ENCODE measurements at places on chromosomes 5 and 9. TPM values are rescaled to one million over a fixed set of nuclear protein-coding genes. Genes with fewer than 3 reads are reported as not detected.

The ARL10 gene
- total RNA-seq, result 5.2 TPM

The FABP6 gene
- total RNA-seq, result not detected

The TMEFF1 gene
- total RNA-seq, result 0.54 TPM

DNA sequence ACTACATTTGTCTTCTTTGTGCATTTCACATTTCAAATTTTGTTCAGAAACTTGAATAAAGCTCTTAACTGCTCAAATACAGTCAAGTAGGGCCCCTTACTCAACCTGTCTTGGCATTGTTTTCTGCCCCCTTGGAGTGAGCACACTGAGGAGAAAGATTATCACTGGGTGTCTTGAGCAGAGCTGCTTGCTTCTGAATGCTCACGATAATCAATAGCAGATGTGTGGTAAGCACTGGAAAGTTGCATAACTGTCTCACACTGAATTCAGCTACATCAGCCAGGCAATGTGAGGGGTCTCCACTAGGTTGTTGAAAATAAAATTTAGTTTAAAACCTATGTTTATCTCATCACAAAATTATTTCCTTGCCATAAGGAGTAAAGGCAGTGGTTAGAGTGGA, 7.8 kb upstream of the TNFAIP8 start:
- no peak for DNase-seq

DNA sequence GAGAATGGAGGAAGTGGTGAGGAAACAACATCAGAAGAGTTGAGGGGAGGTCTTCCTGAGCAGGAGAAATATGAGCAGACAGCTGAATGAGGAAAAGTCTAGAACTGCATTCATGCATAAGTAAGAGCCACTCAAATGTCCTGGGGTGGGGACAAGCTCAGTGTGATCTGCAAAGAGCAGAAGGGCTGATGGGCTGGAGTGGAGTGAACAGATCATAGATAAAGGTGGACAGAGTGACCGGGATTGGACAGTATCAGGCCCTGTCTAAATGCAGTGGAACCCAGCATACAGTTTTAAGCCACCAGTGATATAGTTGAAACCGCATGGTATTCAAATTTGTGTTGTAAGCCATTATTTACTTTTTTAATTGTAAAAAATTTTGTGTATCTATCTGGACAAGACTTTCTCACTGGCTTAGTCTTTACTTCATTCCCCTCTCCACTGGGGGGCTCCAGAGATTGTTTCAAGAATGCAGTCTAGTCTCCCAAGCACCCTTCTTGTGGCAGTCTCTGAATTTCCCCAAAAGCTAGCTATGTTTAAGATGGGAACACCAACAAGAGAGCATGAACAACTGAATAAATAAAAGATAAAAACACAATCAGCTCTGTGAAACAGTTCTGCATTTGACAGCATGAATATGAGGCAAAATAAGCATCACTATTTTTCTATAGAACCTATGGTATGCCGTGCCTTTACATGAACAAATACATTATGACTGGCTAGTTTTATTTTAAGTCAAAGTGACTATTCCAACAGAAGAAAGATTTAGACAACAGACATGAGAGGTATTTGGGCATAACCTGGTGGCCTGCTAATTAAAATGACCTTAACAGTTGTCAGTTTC, 10.7 kb upstream of the STK32A start:
- peak; percentile 16 for DNase-seq

The BSPRY gene
- total RNA-seq, result 0.04 TPM

GRCh38 chr9:91937056-91937455, 13.0 kb downstream of the ROR2 start:
- DNase-seq, result no peak

GRCh38 chr5:138488481-138488945, 23.2 kb downstream of the EGR1 start:
- no peak for DNase-seq

DNA sequence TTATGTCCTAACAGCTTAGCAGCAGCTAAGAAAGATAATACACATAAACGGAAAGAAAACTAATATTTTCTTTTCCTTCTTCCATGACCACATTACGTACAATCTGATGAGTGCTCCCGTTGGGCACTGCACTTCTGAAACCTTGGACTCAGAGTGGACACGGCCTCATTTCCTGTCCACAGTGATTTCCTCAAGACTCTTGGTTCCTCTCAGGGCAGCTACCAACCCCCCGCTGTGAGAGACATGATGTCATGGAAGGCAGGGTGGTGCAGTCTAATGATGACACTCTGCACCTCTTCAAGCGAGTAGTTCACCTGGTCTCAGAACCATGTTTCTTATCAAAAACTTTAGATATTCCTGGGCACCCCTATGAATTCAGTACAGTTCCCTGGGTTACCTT, 68.7 kb upstream of the CTSL start:
- DNase-seq, result no peak

The PCDHGA6 gene
- total RNA-seq, result 0.04 TPM

GRCh38 chr5:76513476-76513875, 109.7 kb downstream of the F2RL2 start:
- DNase-seq, result no peak

The PRLR gene
- total RNA-seq, result 0.07 TPM

DNA sequence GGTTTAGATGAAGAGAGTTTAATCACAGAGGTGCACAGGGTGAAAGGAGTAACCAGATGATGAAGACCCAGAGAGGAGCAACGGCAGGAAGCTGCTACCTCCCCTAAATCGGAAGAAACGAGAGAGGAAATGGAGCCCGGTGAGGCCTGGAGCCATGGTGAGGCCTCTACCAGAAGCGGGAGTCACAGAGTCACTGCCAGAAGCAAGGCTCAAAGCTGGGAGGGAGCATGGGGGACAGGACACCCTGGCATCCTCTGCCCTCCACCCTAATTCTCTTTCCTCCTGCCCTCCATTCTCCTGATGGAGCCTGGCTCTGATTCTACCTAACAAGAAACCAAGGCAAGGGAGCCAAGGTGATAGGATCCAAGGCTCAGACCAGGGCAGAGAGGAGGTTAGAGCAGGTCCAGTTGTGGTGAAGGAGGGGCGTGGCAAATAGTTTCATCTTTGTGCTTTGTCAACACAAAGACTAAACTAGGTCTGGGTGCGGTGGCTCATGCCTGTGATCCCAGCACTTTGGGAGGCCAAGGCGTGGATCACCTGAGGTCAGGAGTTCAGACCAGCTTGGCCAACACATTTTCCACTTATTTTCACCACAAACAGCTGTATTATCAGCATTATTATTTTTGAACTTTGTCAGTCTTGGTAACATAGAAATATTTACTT, 134.4 kb upstream of the RAI14 start:
- DNase-seq, result no peak

- peak; percentile 85 for DNase-seq
Observed at GRCh38 chr5:132444841-132445639, 45.5 kb downstream of the IRF1 start.

GRCh38 chr5:14057289-14057688, 85.9 kb upstream of the TRIO start:
- no peak for DNase-seq

GRCh38 chr9:83238871-83239640, 176.1 kb upstream of the RASEF start:
- no peak for DNase-seq

The SLC6A3 gene
- not detected for total RNA-seq

GRCh38 chr5:121273833-121274433, 577.7 kb upstream of the FTMT start:
- DNase-seq, result peak; percentile 9

The CKMT2 gene
- total RNA-seq, result not detected

DNA sequence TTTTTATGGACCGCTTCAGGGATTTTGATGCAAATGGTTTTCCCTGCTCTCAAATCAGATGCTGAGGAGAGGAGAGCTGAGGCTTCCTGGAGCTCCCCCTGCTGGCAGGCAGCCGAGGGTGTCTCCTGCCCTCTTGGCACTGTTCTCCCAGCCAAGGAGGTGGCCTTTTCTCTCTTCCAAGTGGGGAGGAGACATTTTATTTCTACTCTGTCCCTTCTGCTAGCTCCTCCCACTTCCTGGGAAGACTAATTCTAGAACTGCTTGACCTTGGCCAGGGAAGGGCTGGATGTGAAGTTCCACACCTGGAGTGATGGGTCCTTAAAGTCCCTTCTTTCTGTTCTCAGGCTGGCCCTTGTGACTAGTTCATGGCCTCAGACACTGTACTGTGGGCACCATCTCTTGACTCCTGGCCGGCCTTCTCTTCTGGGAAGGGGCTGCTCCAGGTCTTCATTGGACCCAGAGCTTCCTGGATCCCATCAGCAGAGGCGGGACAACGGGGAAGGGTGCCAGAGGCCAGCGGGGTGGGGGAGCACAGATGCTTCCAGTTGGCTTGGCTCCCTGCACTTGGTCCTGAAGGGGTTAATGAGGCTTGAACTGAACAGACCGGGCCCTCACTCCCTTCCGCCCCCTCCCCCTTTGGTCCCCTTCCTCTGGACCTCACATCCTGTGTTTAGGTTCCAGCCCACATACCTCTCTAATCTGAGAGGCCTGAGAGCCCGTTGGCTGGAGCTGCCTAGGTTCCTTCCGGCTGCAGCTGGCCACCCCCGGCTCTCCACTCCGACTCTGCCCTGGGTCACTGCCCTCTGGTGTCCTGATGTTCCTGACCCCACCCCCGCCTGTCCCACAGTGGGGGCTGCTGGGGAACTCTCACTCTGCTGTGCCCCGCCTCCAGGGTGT, 32.1 kb downstream of the PTPA start:
- DNase-seq, result peak; percentile 29

DNA sequence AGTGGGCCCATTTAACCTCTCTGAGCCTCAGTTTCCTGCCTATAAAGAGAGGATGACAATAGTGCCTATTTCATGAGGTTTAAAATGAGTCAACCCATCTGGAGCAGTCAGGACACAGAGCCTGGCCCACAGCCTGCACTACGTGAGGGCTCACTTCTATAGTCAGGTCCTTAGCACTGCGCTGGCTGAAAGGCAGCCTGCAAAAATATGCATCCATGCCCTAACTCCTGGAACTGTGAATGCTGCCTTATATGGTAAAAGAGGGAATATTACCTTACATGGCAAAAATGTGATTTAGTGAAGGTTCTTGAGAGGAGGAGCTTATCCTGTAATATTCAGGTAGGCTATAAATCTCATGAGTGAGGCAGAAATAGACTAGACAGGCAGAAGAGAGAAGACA, 98.5 kb downstream of the GABBR2 start:
- no peak for DNase-seq

- DNase-seq, result no peak
Observed at GRCh38 chr9:131736431-131736830, 3.4 kb downstream of the RAPGEF1 start.

The TMEM267 gene
- 10.8 TPM for total RNA-seq

DNA sequence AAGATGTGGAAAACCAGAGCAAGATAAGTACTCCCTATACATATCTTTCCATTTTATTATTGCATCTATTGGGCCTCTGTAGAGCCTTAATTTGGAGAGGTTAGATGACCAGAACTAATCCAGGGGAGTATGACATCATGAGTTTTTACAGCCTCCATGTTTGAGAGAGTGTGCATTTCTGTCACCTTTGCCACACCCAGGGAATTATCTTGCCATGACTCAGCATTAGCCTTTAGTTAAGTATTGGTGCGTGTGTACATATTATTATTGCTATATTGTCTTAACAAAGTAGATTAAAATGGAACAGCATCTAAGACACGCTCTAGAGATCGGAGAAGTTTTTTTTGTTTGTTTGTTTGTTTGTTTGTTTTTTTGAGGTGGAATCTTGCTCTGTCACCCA, 27.6 kb downstream of the DIMT1 start:
- peak; percentile 42 for DNase-seq

- no peak for DNase-seq
Observed at GRCh38 chr9:137522746-137523455, 27.3 kb downstream of the PNPLA7 start.

DNA sequence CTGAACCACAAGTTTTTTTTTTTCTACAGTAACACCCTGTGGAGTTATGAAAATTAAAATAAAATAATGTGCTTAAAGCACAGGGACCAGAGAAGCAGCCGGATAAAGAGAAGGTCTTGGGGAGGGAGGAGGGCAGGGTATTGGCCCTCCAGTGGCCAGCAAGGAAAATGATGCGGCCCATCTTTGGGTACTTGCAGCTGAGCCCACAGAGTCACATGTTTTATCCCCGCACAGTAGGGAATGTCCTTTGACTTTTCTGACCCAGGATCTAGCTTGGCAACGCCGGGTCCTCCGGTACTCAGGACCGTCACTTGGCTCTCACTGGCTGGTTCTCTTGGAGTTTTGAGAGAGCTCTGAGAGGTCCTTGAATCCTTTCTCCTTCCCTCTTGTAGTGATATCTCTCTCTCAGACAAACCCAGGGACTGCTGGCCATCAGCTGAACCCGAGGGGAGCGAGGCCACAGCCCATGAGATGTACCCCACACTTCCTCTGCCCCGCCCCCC, 35.3 kb upstream of the HSPA9 start:
- no peak for DNase-seq

The PROB1 gene
- total RNA-seq, result 1.4 TPM

The DNM1 gene
- total RNA-seq, result 1.4 TPM

GRCh38 chr5:87069974-87070608, 197.6 kb upstream of the RASA1 start:
- peak; percentile 16 for DNase-seq

- DNase-seq, result no peak
Observed at GRCh38 chr5:1685066-1685465, 114.6 kb downstream of the MRPL36 start.

DNA sequence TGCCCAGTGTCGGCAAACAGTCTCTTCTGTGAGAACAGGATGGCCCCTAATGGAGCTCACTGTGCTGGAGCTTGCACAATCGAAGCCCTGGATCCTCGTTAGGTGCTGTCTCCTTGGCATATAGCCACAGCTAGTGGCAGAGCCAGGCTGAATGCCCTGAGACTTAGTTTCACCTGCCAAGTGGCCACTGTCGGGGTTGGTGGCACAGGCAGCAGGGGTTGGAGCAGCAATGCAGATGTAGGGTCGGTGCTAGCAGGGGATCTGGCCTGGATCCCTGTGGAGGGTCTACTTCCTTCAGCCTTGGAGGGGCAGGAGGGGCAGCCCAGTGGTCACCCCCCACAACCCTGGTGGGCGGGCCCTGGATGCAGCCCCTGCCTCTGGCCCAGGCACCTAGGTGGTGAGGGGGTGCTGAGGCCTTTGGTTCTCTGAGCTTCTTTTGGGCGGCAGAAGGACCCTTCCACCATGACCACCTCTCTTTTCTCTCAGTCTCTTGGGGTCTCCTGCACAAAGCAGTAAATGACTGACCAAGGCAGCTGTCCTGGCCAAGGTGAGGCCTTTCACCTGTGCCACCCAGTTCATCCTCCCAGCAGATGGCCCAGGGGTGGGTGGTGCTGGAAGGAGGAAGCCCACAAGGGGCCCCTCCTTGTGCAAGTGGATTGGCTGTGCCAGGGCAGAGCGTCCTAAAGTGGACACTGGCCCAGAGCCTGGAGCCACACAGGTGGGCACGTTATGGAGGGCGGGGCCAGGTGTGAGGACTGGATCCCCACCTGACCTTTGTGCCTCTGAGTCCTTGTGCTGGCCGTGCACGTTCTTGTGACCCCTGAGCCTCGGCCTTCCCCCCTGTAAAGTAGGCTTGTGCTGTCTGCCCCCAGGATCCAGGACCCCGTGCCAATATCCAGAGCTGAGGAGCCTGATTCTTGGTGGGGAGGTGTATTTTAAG, 44.8 kb downstream of the PHF2 start:
- no peak for DNase-seq

The ACTBL2 gene
- total RNA-seq, result 0.04 TPM

GRCh38 chr5:158769079-158769478, 330.6 kb downstream of the EBF1 start:
- DNase-seq, result no peak

GRCh38 chr9:124771867-124772679, 962 bp upstream of the NR6A1 start:
- no peak for DNase-seq

- no peak for DNase-seq
Observed at GRCh38 chr5:67035098-67035740, 161.4 kb downstream of the CD180 start.
